Activated CD4-positive, alpha-beta memory T cell treated with anti-CD3 and anti-CD28 coated beads, Interleukin-2, amount 10 ng/mL, durations not matched to agents 7 days and 5 days (primary cell): ENCODE measurements at places on chromosomes 12 and 14.
A peak's percentile ranks its signal among the peaks of the same experiment; 100 is the strongest.

DNA sequence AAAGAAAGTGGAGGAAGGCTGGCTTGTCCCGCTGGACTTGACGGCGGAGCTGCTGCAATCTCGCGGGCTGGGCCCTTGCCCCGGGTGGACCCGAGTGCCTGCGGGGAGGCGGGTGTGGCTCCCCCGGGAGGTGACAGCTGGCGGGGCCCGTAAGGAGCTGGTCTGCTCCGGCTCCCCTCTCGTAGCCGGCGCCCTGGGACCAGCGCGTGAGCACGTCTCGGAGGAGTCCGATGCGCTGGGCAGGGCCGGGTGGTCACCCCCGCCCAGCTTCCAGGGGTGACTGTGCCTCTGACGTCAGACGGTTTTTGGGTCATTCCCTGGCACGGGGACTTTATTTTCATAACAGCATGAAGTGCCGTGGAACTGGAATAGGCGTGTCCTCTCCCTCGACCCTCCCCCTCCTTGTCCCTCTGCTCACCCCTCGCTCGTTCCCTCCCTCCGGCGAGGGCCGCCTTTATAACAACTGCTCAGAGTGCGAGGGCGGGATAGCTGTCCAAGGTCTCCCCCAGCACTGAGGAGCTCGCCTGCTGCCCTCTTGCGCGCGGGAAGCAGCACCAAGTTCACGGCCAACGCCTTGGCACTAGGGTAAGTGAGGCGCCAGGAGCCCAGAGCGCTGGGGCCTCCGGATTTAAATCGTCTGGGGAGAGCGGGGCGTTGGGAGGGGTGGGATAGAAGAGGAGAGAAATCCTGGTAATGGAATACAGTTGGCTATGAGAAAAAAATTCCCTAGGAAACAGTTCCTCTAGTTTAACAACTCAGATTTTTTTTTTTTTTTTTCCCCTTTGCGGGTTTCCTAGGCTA, at the start of gene GPRC5A:
Gene GPRC5A (plus strand): TSS at position 483 of the 801 bp plus-strand sequence. CDS start 16,688 bp downstream, outside the sequence.
- peak; percentile 29 for DNase-seq

DNA sequence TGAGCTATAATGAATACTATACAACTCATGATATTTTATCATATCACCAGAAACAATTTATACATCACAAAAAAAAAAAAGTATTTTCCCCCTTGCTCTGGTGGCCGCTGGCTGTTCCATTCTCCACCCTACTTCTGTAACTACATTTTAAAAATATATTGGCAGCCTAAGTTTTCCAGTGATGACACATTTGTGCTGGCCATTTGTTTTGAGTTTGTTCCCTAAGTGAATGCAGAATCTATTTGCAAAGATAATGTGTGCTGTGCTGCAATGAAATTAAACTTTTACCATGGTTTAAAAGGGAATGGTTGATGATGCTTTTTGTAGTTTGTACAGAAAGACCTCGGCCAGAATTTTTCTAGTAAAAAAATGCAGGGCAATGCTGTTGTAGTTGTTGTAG, 1092.8 kb downstream of the TMTC2 start:
- DNase-seq = no peak

GRCh38 chr14:71469643-71470335, 462.4 kb upstream of the RGS6 start:
- no peak for DNase-seq

DNA sequence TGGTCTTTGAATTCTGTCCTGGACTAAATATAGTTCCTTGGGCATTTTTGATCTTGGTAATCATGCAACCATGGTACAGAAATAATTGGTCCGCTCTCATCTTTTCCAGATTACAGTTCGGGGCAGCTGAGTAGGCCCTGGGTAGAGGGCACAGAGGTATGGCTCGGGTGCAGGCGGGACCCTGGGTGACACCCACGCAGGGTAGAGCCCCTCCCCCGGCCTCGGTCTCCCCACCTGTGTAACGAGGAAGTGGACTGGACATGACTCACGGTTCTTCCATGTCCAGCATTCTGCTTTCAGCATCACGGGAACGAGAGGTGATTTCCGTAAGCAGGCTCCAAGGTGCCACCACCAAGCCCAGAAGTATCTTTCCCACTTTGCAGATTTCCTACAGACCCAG, 91.0 kb upstream of the DIO3 start:
- no peak for DNase-seq

- DNase-seq = no peak
These were observed 14.6 kb downstream of the SIVA1 start for GRCh38 chr14:104767634-104767918.

- no peak for DNase-seq
These were observed 12.0 kb downstream of the CFAP73 start for GRCh38 chr12:113161415-113162016.

GRCh38 chr12:30437616-30438015, 258.1 kb downstream of the IPO8 start:
- DNase-seq = no peak

GRCh38 chr14:90440021-90440451, 43.2 kb downstream of the CALM1 start:
- no peak for DNase-seq

GRCh38 chr14:103679351-103679750, 35.9 kb downstream of the XRCC3 start:
- peak; percentile 44 for DNase-seq

- no peak for DNase-seq
These were observed 229.6 kb upstream of the EGLN3 start for GRCh38 chr14:34180434-34180833.

DNA sequence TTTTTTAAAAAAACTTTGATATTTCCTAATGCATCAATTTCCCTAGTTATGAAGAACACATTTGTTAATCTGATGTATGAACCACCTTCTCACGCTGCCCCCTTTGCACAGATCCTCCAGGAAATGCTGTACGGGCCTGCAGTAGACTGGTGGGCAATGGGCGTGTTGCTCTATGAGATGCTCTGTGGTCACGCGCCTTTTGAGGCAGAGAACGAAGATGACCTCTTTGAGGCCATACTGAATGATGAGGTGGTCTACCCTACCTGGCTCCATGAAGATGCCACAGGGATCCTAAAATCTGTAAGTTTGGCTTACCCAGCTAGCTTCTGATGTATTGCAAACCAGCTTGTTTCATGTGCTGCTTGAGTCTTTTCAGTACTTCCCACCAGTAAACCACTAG, 165.0 kb upstream of the HIF1A start:
- no peak for DNase-seq

- DNase-seq = no peak
These were observed 20.9 kb downstream of the GALNT16 start for GRCh38 chr14:69280746-69281291.

DNA sequence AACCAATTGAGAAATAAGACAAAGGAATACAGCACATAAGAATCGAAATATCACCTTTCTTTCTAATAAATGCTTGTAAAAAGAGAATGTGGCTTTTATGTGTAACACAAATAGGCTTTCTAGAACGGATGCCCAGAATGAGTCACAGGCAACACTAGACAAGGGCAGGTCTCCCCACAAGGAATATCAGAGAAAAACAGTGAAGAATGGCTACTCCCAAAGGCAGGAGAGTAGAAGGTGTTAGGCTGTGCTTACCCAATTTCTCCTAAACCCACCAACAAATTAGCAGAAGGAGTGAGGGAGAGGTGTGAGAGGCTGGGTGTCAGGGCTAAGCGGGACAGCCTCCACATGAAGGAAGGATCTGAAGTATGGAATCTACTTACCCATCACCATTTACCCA, 55.2 kb downstream of the GALNT4 start:
- DNase-seq = peak; percentile 47

DNA sequence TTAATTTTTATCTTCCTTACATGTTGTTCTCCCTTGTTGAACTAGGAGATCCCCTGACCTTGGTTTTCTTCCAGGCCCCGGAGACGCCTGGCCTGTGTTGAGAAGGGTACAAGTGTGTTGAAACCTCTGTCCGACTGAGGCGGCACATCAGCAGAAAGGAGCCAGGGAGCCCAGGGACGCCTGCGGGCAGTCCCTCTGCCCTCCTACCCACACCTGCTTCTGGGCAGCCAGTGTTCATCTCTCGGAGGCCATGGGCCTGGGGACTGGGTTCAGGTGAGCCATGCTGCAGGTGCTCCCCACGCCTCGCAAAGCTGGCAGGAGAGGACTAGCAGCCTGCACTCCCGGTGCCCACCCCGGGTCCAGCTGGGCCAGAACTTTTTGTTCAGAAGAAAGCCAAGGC, 39.9 kb upstream of the EIF5 start:
- no peak for DNase-seq

- no peak for DNase-seq
These were observed 32.0 kb upstream of the SOCS2 start for GRCh38 chr12:93540466-93540865.

- DNase-seq = no peak
These were observed 78.0 kb upstream of the OTX2 start for GRCh38 chr14:56888274-56888673.

DNA sequence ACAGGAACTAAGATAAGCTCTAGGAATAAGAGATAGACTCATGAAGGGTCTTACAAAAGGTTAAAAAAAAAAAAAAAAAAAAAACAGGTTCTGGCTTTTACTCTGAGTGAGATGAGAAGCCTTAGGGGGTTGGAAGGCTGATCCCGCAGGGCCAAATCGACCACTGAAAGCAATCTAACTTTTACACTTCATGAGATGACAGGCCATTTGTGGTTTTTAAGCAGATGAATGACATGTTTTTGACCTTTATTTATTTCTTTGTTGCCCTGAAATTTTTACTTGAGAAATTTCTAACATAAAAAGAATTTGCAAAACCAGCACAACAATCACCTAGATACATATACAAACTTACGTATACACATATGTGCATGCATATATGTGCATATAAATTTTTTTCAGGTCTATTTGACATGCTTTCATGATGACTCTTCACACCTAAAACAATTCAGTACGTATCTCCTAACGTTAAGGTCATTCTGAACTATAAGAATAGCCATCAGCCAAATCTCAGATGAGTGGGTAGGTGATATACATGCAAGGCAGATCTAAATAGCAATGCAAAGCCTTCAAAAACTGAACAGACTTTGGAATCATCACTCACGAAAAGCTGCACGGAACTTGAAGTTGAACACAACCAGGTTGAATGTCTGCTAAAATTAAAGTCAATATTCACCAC, 87.0 kb downstream of the R3HDM2 start:
- DNase-seq = no peak

- DNase-seq = no peak
These were observed 27.0 kb upstream of the TMEM260 start for GRCh38 chr14:56552615-56553014.

GRCh38 chr14:76926521-76927251, 100.5 kb downstream of the LRRC74A start:
- peak; percentile 77 for DNase-seq

- DNase-seq = no peak
These were observed 20.9 kb downstream of the RNASE9 start for GRCh38 chr14:20539906-20540305.

GRCh38 chr12:69497308-69498026, 27.3 kb downstream of the FRS2 start:
- DNase-seq = no peak

DNA sequence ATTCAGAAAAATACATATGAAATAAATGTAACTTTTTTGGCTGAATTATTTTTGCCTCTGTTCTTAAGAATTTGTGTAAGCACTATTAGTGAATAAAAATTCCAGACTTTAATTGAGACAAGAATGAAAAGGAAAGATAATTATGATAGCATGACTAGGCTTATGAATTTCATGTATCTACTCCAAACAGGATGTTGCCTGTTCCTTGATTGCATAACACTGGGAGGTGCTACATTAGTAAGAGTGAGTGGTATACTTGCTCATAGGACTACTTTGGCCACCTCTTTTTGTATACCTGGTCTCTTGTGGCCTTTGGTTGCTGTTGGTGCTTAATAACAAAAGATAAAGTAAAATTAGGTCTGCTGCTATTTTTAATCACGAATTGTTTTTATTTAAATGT, 112.8 kb downstream of the NAV3 start:
- no peak for DNase-seq

DNA sequence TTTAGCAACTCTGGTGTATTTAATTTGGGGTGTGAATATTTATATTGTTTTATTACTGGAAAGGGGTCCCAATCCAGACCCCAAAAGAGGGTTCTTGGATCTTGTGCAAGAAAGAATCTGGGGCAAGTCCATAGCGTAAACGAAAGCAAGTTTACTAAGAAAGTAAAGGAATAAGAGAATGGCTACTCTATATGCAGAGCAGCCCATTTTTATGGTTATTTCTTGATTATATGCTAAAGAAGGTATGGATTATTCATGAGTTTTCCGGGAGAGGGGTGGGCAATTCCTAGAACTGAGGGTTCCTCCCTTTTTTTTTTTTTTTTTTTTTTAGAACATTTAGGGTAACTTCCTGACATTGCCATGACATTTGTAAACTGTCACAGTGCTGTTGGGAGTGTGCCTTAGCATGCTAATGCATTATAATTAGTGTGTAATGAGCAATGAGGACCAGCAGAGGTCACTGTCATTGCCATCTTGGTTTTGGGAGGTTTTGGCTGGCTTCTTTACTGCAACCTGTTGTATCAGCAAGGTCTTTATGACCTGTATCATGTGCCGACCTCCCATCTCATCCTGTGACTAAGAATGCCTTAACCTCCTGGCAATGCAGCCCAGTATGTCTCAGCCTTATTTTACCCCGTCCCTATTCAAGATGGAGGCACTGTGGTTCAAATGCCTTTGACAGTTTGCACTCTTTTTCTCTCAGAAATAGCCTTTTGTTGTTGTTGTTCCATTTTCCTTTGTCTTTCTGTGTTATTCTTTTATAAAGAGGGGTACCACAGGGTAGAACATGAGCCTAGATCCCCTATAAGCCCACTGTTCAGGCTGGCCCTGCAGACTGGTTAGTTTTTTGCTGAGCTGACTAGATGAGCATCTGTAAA, 75.5 kb upstream of the DCD start:
- peak; percentile 42 for DNase-seq

GRCh38 chr12:11412731-11413130, 17.4 kb upstream of the PRB2 start:
- no peak for DNase-seq

GRCh38 chr12:46384451-46385309, 12.1 kb upstream of the SLC38A2 start:
- no peak for DNase-seq

DNA sequence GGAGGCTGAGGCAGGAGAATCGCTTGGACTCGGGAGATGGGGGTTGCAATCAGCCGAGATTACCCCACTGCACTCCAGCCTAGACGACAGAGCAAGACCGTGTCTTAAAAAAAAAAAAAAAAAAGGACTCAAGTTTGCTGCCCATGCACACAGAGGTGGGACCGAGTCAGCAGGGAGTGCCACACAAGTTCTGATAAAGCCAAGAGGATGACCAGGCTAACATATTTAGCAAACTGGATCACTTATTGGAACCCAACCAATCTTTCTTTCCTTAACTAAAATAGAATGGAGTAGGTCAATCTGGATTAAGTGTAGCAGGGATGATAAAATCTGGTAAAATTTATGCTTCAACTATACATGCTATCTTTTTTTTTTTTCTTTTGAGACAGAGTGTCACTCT, 190.4 kb upstream of the FOXN3 start:
- DNase-seq = no peak

GRCh38 chr12:49133590-49133989, 2.4 kb upstream of the TUBA1B start:
- no peak for DNase-seq
